ENCODE measurements at places on chromosomes 3 and 15.

GRCh38 chr15:89379251-89379695 is 44.6 kb upstream of the POLG start:
- no peak for DNase-seq

GRCh38 chr3:59043391-59043790 is 6.4 kb downstream of the CFAP20DC start:
- DNase-seq, result no peak

DNA sequence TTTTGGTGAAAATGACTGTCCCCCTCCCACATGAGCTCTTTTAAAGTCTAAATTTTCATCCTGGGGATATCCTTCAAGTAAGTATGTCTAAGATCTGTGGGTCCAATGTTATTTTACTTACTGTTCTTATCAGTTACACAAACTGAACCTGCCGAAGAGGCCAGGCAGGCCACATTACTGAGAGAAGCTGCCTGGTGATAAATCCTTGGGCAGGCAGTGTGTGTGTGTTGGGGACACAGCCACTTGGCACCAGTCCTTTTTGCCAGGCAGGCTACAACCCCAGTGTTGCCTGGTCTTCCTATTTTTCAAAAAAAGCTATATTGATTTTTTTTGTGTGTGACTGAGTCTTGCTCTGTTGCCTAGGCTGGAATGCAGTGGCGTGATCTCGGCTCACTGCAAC is 50.6 kb upstream of the RASA2 start:
- DNase-seq, result no peak

GRCh38 chr3:11080492-11080891 is 73.8 kb upstream of the HRH1 start:
- DNase-seq, result no peak

- DNase-seq, result no peak
Observed at GRCh38 chr15:56699743-56700142, 33.6 kb downstream of the ZNF280D start.

DNA sequence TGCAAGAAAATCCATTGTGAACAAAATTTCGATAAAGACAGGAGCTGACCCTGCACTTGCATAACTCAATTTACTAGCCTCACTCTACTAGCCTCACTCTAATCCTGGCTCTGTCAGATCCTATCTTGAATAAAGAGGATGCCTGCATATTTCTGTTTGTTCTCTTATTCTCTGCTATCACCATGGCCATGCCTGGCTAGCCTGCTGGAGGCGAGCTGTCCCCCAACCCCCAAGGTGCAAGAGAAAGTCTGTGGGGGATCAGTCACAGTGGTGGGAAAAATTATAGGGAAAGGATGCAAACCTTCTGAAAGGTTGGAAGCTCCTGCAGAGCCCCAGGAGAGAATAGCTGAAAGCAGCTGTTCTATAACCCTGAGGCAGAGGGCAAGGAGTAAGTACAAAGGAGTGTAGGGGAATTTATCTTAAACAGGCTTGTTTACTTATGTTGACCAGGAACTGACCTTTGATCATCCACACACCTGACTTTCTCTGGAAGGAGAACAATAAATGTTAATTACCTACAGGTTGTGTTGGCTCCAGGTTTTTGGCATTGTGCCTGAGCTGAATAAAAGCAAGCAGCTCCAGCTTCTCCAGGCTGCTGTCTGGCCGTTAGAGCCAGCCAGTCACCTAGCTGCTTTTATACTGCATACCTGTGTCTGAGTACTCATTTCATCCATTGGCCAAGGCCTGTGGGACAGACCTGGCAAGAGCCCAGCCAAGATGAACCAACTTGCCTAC is 137.7 kb upstream of the RASGRP1 start:
- no peak for DNase-seq

- no peak for DNase-seq
Observed at GRCh38 chr3:149432149-149432548, 42.3 kb upstream of the TM4SF4 start.

DNA sequence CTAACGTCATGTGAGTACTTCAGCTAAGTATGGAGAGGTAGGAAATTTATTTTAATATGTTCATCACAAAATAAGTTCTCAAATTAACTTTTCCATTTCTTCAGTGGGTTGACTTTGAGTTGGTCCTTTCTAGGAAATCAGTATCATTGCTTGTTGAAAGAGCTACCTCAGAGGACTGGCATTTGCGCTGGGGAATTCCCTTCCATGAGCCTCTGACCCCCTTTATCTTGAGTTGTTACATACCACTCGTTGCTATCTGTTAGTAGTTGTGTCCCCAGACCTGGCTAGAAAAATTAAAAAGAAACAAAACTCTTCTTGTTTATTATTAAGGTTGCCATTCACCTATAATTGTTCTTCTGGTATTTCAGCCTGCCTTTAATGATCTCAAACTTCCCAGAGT is 96.8 kb upstream of the ROBO2 start:
- no peak for DNase-seq

GRCh38 chr3:29186131-29186599 is 94.7 kb upstream of the RBMS3 start:
- no peak for DNase-seq

DNA sequence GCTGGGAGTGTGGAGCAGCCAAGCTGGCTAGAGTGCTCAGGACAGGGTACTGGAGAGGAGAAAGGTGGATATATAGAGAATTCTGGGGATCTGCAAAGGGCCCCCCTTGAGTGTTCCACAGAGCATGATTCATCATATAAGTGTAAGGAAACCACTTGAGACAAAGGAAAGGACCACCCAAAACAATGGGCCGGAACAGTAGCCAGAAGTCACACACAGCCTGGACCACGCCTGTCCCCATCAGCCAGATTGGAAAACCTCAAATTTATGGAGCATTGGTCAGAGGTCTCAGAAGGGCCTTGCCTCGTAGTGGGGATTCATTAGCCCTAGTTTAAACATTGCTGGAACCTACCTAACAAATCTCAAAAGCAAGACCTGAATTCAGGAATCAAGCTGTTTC is 4.9 kb upstream of the KNSTRN start:
- DNase-seq, result no peak

- no peak for DNase-seq
Observed at GRCh38 chr15:101044625-101045235, 125.6 kb downstream of the LRRK1 start.

- peak; percentile 58 for DNase-seq
Observed at GRCh38 chr15:44738340-44738984, 2.1 kb downstream of the TRIM69 start.

- DNase-seq, result no peak
Observed at GRCh38 chr3:195255176-195255500, 15.8 kb downstream of the XXYLT1 start.

DNA sequence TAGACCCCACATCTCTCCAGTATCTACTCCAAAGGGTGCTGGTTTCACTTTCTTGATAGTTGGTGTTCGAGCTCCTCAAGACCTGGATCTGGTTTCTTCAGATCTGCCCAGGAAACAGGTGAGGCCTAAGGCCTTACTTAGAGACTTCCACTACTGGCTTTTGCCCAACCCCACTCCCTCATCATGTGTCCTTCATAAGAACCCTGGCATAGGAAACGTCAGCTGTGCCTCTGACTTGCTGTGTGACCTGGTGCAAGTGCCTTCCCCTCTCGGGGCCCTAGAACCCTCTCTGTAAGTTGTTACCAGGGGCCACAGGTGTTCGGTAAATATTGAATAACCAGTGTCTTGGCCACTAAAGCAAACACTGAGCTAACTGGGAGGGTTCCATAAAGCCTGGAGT is 3.9 kb downstream of the OXTR start:
- no peak for DNase-seq

DNA sequence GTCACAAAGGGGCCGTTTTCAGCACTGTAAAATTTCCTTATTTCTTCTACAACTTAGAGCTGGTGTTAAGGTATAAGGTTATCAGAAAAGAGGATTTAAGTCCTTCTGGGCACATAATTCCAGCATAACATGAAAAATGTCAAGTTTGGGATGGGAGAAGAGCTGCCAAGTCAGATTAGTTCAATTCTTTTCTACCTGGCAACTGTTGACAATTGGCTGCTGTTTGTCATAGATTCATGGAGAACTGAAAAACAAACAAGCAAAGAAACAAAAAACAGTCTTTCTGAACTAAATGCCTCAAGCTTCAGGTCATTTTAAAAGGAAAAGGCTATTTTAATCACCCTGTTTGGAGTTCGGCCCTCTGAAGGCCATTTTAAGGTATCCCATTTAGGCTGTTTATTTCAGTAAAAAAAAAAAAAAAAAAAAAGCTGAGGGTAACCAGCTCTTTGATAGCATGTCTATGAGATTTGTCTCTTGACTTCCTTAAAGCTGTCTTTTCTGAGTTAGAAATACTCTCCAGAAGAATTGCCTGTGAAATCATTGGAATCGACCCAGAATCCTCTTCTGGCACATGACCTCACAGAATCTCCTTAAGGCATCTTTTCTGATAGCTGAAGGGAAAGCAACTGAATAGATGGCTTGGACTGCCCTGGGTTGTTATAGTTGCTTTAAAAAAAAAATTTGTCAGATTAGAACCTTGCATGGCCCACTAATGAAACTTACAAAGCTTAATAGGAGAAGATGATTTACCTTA is 173.3 kb downstream of the SEMA6D start:
- no peak for DNase-seq

GRCh38 chr15:68989541-68990230 is 24.8 kb upstream of the NOX5 start:
- no peak for DNase-seq

GRCh38 chr15:45458746-45459403 is 63.7 kb downstream of the SLC30A4 start:
- DNase-seq, result peak; percentile 60

DNA sequence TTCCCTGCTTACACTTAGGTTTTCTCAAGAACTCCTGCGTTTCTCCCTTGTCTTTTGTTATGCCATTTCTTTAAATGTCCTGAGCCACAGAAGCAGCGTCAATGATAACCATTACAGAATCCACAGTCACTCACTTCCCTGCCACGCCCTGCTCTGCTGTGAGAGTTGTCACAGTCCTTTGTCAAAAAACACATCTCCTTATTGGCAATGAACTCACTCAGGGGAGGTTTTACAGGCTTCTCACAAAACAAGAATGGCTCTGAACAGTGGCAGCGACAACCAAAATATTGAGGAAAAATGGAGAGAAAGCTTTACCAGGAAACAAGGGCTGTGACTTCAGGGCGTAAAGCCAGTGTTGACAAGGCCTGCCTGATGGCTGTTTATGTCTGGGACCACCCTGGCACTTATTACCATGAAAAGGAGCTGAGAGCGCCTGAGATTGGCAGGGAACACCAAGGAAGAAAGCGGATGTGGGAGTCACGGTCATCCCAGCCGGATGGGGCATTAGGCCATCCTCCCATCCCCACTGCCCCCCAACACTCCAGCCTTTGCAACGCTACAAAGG is 111.5 kb downstream of the ADAMTS9 start:
- DNase-seq, result no peak

All from KG1 (cell line).